ENCODE measurements at places on chromosomes 6 and 20.
A peak's percentile ranks its signal among the peaks of the same experiment; 100 is the strongest.

DNA sequence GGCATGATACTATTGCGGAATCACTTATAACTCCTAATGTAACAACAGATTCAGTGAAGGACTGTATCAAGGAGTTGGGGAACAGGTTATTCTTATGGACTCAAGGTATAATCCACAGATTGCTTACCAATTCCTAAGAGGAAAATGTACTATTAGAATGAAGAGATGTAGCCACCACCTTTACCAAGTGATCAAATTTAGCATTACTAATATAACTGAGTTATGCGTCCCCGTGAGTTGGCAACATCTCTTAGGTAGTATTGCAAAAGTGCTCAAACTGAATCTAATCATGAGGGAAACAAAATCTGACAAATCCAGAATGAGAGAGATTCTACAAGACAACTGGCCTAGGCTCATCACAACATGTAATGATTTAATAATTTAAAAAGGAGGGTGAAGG lies 777 bp upstream of the SNRNP48 start:
- DNase-seq: no peak

DNA sequence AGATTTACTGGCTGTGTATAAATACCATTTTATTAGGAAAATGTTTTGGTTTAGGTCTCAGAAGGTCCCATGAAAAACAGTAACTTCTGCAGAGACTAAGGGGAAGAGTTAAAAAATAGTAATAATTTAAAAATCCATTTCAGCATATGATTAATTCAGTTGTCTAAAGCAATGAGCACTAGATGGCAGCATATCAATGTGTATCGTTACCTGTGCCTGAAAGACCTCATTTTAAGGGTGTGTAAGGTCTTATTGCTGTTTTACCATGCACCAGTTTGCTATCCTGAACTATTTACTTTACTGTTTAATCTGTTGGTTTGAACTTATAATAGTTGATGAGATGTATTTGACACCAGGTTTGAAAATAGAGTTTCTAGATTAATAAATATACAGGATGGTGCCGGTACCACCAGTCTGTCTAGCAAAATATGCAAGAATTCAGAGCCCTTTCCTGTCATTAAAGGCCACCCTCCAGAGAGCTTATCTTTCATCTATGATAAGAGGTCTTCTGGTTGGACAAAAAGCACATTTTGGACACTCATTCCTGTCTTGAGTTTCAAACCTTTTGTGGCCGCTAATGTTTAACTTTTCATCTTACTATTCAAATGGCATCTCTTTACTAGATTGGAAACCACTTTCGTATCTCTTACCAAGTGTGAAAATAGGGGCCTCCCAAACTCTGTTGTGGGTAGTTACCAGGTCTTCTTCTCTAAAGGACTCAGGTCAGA lies 8.9 kb upstream of the AHI1 start:
- peak; percentile 32 for DNase-seq

GRCh38 chr20:36601540-36601939 lies 4.0 kb upstream of the RAB5IF start:
- DNase-seq: no peak

DNA sequence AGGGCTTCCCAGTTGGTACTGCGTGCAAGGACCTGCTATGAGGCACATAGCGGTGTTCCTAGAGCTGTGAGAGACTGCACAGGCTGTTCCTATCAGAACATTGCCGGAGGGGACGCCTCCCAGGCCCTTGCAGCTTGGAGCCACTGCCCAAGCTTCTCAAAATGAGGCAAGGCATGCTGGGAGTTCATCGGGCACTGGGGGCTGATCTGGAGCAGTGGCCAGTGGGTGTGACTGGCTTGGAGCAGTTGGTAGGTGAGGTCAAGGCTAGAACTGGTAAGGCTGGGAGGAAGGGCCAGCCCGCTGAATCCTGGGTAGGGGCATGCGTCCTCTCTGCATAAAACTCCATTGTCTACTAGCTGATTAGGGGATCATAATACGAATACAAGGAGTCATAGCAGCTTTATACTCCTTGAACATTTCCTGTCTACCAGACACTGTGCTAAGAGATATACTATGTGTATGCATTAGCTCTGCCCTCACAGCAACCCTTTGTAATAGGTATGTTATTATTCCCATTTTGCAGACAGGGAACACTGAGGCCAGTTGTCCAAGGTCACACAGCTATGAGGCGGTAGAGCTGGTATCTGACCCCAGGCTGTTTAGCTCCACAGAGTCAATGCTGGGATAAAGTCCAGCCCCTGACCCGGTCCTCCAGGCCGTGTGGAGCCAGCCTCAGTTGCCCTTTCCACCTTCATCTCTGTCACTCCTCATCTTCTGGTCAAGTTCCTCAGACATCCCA lies 53.7 kb downstream of the DLGAP4 start:
- DNase-seq: no peak

- DNase-seq: no peak
Measured at GRCh38 chr6:154127657-154128056, 88.6 kb downstream of the OPRM1 start.

GRCh38 chr6:44203955-44204354 lies 12.8 kb upstream of the MYMX start:
- no peak for DNase-seq

DNA sequence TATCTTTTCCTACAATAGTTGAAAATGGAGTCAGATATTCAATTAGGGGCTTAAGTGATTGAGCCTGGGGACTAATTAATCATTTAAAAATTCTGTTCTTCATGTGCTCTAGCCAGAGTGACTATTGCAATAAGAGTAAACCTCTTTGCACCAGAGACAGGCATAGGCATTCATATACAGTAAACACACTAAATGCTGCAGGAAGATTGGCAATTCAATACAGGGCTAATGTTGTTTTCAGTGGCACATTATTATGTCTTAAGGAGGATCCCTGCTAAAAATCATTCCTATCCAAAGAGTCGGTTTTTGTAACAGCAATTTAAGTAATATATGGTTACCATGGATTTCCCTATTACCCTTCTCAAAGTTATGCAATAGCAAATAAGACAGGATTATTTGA lies 1.2 kb downstream of the PDE7B start:
- no peak for DNase-seq

DNA sequence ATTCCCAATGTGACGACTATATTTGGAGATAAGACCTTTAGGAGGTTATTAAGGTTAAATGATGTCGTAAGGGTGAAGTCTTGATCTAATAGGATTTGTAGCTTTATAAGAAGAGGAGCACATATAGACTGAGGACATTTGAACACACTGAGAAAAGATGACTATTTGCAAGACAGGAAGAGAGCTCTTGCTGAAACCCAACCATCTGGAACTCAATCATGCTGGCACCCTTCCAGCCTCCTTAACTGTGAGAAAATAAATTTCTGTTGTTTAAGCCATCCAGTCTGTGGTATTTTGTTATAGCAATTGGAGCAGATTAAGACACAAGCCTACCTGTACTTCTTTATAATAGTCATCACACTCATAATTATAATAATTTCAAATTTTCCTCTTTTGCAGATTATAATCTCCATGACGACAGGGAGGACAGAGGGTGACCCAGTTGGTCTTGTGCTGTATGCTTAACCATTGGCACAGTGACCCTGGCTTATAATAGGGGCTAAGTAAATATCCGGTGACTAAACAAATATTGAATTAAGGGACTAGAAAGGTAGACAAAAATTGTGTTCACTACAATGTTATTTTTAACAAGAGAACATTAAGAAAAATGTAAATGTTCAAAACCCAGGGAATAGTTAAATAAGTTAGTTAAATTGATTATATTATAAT lies 206.4 kb upstream of the HDDC2 start:
- DNase-seq: peak; percentile 49

Measured in RPMI8226 (cell line).